ENCODE measurements at places on chromosomes 7 and 10.

DNA sequence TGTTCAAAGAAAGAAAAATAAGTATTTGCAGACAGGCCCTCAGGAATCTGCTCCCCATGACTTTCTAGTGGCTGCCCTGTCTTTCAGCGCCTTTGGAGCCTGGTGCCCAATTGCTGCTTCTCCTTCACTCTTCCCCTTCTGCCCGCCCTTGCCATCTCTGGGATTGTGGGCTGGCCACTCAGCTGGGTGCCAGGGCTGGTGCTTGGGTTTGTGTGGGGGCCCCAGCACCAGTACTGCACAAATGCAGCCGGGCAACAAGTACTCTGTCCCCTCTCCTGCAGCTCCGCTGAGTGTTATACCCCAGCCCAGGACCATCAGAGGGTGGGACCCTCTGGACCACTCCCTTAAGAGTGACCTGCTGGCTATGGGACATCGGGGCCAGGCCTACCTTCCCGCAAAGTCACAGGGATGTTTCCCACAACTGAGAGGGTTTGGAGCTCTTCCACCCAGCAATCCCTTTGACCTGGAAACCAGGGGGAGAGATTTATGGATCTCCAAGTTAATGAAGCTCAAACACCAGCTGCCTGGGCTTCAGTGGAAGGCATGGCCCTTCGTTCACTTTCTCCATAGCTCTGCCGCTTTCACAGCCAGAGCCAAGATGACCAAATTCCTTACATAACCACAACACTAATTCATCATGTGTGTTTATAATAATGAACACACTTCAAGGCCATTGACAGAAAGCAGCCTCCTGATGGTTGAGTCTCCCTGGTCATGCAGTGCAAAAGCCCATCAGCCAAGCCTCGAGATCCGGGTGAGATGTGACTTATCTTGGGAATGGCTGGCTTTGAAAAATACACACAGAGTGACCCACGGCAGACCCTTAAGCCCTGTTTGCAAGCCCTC is 313.9 kb upstream of the ZNF32 start:
- no peak for DNase-seq

DNA sequence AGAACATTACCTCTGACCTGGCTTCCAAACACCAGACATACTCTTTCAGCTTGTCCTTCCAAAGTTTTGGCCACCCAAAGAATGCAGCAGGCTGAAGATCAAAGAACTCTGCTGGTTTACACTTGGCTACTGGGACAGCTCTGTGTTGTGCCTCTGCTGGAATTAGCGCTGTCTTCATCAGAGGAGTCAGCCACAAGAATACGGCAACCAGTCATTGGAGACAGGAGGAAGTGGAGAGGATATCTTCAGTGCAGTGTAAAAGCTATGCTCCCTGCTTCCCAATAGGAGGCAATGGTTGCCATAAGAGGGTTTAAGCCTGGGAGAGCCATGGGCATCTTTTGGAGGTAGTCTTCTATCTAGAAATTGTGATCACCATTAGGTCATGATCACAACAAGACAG is 126.7 kb upstream of the WNT16 start:
- DNase-seq, result no peak

DNA sequence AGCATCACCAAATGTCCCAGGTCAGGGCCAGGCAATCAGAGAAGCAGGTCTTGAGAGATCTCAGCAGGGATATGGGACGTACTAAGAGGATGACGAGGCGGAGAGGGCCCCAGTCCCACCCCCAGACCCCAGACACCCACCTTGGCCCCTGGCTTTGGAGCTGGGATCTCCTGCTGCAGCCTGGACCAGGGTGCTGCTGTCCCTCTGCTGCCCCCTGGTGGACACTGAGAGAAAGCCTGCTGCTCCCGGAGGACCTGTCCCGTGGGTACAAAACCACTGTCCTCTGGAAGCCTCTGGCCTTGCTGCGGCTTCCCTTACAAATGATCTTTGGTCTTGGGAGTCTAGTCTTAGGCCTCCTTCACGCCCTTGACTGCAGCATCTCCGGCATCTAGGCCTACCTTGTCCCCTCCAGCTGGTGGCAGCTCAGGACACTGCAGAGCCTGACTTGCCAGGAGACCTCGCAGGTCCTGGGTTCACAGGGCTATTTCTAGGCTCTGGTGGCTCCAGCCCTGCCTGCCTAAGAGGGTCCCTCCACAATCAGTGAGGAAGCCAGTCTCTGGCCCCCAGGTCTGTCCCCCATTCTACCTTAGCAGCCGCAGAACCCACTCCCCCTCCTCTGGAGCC is 97.1 kb downstream of the RGS10 start:
- peak; percentile 92 for DNase-seq

- no peak for DNase-seq
Observed at GRCh38 chr10:34313353-34313752, 501.7 kb downstream of the PARD3 start.

DNA sequence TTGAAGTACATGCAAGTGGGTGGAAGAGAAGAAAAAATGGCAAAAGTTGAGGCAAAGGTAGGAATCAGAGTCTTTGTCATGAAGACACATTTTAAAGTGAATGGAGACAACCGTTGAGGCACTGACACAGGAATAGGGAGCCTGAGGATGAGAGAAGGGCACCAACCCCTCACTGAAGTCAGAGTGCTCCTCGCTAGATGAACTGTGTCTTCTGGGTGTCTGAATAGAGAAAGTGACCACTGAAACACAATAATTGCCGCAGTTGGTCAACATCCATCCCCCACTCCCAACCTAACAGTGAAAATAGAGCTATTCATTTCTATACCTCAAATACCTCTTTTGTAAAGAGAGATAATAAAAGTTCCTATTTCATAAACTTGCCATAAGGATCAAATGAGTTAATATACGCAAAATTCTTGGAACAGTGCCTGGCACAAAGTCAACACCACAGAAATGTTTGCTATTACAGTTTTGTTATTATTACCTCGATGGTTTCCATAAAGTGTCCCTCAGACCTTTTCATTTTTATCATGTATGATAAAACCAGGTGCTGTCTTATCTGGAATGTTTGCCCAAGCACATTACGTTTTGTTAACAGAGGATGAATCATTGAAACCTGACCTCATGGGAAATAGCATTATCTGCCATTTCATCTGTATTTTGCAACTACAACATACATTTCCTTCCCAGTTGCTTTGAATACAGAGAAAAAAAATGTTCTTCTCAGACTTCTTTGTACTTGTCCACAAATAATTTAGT is 61.8 kb upstream of the SP4 start:
- no peak for DNase-seq
